ENCODE measurements at places on chromosomes 6 and 20.

DNA sequence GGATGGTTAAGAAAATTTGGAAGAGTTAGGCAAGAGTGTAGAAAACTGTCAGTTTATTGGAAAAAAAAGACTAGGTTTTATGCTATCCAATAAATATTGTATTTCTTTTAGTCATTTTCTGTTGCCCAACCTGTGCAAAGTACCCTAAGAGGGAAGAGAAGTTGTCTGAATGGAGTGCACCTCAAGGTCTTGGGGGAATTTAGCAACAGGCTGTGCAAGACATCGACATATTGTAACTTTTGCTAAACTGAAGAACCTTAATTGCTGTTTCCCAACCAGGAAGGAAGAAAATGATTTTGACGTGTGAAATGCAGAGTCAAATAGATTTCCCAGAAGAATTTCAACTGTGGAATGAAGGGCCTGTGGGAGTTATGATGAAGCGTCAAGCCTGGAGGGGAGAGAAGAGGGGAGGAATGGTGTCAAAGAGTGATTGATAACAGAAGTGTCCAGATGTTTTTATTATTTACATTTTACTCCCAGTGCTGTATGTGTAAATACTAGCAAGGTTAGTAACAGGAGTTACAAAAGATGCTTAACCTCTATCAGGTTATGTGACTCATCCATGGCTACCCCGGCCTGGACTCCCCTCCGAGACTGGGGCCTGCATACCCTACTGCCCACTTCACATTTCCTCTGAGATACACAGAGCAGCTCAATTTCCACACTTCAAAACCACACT lies 246.8 kb downstream of the MYLK4 start:
- no peak for DNase-seq

DNA sequence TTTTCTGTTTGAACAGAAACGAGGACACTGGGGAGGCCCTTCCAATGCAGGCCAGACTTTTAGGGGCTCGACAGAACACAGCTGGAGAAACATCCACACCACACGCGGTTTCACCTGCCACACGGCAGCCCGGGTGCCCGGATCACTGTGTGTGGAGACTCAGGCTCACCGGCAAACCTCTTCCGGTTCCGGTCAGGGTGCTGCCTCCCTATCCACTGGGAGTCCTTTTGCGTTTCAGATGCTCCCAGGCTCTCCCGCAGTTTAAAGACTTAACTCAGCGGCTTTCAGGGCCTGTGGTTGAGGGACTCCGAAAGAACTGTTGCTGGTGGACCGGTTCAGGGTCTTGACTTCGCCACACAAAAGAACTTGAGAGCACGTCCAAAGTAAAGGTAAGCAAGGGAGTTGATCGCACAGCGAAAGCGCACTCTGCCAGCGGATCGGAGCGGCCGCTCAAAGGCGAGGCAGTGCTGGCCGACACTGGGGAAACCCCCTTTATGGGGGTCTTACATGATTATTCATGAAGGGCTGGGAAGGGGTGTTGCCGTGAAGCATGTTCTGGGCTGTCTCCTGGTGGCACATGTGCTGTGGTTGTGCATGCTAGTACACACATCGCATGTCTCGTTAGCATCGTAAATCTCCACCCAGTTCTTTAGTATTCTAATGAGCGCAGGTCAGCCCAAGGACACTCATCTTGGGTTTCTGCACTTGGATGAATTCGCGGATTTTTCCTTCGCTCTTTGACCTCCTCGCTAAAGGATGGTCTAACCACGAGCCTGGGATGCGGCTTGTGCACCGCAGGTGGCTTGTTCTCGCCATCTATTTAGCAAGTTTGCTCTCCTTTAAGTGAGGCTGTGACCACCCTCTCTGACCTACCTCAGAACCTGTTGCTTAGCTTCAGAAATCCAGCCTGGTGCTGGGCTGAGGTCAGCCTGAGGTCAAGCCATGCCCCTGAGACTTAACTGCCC lies 180.3 kb downstream of the CDH26 start:
- DNase-seq: no peak

- DNase-seq: no peak
These were observed 5.1 kb downstream of the BPIFA1 start for GRCh38 chr20:33240923-33241322.

DNA sequence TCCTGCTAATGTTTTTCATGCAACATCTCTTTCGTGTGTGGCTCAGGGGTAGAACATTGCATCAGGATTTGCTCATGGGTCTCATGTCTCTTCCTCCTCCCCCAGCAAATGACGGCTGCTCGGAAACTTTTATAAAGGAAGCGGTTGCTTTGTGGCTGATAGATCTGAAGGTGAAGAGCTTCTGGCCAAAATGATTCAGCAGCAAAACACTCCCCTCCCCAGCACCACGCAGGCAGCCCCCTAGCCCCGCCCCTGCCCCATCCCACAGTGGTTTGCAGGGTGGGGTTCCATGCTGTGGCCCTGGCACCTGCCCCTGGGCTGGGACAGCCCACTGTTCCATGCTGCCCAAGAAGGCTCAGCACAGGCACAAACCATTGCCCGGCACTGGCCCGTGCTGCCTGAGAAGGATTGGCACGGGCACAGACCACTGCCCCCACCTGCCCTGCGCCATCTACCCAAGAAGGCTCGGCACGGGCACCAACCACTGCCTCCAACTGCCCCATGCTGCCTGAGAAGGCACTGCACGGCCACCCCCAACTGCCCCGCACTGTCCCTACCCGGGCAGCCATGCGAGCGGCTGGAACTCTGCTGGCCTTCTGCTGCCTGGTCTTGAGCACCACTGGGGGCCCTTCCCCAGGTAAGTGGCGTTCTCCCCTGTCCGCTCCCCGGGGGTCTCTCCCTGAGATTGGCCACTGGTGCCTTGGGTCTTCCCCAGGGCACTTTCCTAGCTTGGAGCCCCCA lies at the start of gene CST7:
Gene CST7, plus strand, starts transcription at position 331 of the 741 bp plus-strand sequence. Its CDS starts 237 bp downstream, at position 568.
- DNase-seq: no peak

DNA sequence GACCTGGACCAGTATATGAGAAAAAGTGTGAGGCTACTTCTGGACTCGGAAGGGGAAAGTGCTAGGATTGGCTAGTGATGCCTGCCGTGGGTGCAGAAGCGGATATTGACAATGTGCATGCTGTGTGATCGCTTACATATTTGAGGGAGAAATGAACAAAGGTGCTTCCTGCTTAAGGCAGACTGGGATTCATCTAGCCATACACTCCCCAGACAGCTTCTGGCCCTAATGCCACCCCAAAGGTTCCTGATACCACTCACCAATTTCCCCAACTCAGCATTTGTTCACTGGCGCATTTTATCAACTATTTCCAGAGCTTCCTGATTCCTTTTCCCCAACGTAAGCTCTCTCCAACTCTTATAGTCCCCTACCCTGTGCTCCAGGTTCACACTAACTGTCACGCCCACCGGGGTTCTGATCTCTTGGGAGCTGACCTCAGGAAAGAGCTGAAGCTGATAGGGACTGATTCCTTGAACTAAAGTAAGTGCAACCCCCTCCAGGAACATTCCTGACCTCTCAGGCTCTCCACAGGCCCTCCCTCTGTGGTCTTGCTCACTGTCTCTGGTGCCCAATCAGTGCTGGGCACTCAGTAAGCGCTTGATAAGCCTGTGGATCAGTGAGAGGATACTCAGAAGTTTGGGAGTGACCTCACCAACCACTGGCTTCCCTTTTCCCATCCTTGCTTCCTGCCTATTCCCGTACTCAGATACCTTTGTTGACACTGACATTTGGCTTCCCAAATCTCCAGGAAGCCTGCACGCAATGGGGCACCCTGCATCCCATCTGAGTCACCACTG lies 73.3 kb downstream of the MRPL14 start:
- no peak for DNase-seq

- no peak for DNase-seq
These were observed 6.0 kb upstream of the CABLES2 start for GRCh38 chr20:62413025-62413570.

DNA sequence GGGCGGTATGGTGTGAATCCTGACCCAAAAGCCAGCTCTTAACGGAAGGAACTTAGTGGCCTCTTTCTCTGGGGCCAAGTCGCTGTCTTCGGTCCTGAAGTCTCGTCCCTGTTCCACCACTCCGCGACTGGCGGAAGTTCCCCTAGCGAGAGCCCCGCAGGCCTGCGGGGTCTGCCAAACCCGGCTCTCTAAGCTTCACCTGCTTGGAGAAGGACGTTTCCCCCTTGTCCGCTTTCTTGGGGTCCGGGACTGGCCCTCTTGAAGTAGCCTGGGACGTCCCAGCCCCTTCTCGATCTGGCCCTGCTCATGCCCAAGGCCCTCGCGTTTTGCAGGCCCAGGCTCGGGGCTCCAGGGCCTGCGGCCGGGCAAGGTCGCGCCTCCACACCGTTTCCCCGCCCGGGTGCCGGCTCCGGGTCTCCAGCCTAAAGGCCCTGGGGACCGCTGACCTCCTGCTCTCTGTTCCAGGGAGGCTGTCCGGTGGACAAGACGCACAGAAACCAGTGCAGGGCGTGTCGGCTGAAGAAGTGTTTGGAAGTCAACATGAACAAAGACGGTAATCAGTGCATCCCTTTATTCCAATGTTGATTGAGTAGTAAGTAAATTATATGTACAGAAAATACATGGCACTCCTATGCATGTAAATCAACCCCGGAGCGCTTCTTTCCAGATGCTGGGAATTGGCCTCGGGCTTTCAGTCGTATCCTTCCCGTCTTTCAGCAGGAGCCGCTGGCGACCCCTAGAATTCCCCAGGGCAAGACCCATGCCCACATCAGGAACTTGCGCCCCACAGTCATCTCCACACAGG lies 8.8 kb downstream of the NR2E1 start:
- no peak for DNase-seq

GRCh38 chr20:18567739-18568091 lies 483 bp downstream of the SMIM26 start:
- DNase-seq: no peak

DNA sequence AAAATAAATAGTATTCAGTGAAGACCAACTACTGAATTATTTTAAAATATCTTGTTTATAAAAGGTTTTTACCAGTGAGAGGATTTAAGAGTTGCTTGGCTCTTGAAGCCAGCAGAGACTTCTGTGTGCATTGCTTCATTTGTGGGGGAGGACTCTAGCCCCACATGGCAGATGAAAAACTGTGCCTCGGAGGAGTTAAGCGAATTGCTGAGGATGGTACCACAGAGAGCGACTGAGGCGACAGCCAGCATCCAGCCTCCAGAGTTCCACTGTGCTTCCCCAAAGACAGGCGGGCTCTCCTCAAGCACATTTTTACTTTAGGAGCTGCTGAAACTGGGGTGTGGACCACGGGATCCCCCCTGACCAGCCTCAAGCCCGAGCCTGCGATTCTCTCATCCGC lies 80.7 kb downstream of the THBS2 start:
- DNase-seq: no peak

DNA sequence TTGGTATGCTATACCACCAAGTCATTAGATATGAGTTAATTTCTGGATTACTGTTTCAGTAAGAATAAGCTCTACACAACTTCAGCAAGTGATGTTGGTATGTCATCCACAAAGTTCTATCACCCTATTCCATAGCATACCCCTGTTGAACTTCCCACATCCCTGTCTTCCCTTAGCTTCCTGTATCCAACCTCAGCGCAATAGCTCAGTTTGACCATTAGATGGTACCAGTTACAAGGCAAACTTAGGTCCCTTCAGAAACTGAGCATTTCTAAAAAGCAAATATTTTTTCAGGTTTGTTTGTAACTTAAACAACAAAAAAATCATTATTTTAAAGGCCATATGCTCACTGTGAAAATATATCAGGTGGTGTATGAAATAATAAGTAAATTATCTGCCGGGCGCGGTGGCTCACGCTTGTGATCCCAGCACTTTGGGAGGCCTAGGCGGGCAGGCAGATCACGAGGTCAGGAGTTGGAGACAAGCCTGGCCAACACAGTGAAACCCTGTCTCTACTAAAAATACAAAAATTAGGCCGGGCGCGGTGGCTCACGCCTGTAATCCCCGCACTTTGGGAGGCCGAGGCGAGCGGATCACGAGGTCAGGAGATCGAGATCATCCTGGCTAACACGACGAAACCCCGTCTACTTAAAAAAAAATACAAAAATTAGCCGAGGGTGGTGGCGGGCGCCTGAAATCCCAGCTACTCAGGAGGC lies 8.8 kb upstream of the MOG start:
- DNase-seq: no peak

DNA sequence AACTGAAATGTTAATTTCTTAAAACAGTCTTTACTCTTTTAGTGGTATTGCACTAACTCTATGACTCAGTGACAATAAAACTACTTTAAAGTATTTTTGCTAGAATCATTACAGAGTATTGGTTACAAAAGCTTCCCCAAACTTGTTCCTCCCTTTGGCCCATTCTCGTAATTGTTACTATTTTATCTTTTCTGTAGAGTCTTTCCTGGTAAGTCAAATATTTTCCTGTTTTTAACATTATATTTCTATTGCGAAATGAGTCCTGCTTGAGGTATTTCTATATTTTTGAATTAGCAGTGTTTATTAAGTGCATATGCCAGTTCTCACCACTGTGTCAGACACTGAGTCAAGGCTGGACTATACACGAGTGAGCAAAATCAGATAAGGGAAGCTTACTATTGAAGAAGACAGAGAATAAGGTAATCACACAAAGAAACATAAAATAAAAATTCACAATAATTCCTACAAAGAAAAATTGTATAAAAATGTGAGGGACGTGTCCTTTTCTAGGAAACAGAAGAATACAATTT lies 970.5 kb downstream of the EYS start:
- no peak for DNase-seq

- DNase-seq: no peak
These were observed 131.0 kb upstream of the IFNGR1 start for GRCh38 chr6:137349856-137350830.

DNA sequence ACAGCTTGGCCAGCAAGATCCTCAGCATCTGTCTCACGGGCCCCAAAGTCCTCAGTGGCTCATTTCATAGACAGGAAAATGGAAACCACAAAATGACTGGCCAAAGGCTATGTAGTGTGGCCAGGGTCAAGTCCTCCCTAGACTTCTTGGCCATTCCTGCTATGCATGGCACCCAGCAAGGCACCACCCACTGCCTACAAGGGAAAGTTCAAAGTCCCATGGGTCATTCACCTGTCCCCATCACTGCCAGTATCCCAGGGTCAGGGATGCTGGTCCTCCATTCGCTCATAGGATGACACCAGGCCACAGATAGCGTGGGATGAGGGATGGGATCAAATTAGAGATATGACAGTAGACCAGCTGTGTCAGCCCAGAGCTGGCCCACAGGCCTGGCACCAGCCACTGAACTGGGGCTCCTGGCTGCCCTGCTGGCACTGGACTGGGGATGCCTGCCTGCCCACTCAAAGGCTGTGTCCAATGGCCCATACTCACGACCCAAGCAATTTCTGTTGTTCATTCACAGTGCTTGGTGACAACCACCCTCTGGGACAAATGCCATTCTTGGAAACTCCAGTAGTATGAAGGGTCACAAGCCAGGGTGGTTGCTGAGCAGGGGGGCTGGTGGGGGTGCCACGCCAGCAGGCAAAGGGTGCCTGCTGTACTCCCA lies 11.6 kb downstream of the ADISSP start:
- DNase-seq: no peak

GRCh38 chr20:61670274-61670673 lies 395.4 kb downstream of the TAF4 start:
- no peak for DNase-seq

Data from amygdala (tissue), 56 donors.